Inflammatory macrophage treated with lipopolysaccharide for 1 hour (primary cell): ENCODE measurements at places on chromosomes 6 and 20.

GRCh38 chr20:47338131-47338628, 18.3 kb downstream of the ZMYND8 start:
- no peak for DNase-seq

DNA sequence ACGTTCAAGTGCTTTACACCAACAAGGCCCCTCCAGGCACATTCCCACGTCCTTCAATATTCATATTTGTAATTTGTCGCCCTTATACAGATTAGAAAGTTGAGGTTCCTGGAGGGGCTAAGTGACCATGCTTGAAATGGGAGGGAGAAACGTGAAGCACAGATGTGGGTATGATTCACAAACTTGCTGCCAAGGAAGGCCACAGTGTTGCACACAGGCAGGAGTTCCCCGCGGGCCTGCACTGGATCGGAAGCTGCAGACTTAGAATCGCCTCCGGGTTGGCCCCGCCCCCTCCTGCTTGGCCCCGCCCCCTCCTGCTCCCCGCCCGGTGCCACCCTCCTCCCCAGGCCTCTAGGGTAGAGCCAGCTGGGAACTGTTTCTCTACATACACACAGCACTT, 58.2 kb upstream of the QKI start:
- peak; percentile 84 for DNase-seq

- no peak for DNase-seq
Measured at GRCh38 chr20:24827603-24828295, 121.3 kb upstream of the CST7 start.

GRCh38 chr6:166815629-166816028, 140.7 kb downstream of the RNASET2 start:
- DNase-seq: peak; percentile 5

DNA sequence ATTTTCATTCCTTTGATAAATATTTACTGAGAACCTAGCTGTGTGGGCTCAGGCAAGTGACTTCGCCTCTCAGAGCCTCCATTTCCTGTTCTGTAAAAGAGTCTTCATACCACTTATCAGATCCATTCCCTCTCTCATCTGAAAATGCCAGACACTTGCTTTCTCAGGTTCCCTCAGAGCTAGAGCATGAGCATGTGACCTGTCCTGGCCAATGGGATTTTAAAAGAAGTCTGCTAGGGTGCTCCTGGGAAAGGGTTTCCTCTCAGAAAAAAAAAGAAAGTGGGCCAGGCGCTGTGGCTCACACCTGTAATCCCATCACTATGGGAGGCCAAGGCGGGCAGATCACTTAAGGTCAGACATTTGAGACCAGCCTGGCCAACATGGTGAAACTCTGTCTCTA, 5.3 kb downstream of the KCNB1 start:
- no peak for DNase-seq

- DNase-seq: peak; percentile 45
Measured at GRCh38 chr20:8523684-8524083, 391.6 kb downstream of the PLCB1 start.
